CD4-positive, alpha-beta T cell (primary cell): ENCODE measurements at places on chromosomes 2 and 18.

GRCh38 chr2:10410823-10411437 is 37.2 kb downstream of the ODC1 start:
- no peak for DNase-seq

- no peak for DNase-seq
These were observed 139.4 kb upstream of the SERTAD2 start for GRCh38 chr2:64792995-64793639.

DNA sequence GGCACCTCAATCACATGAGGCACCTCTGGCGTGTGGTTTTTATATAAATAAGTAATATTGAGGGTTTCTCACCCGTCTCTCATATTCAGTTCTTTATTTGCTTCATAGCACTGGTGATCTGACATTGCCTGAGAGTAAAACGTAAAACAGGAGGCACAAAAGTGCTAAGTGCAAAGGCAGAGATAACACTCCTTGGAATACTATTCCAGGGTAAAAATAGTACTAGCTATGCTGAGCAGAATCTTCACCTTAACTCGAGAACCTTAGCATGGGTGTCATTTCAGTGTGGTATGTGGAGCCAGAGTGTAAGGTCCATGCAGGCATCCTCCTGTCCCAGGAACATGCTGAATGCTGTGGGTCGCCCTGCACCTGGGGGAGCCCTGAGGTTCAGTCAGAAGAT is 26.9 kb downstream of the ZCCHC2 start:
- DNase-seq, result no peak

GRCh38 chr2:80420530-80421208 is 116.1 kb upstream of the LRRTM1 start:
- DNase-seq, result no peak

DNA sequence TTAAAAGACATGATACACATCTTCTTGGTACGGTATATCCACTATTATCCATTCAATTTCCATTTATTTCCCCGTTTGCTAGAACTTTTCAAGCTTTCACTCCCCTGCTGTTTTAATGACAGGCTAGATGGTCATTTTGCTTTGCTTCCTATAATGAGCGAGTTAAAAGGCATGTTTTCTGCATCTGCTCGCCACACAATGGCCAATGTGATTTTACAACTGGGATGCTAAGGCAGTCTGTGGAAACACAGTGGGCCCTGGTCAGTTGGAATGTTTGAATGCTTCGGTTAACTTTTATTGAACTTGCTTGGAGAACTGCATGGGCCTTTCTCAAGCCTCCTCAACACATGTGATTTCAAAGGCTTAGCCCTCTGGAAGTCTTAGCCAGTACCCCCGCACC is 48.4 kb upstream of the TNP1 start:
- no peak for DNase-seq
